ENCODE measurements at places on chromosomes 6 and 20.

DNA sequence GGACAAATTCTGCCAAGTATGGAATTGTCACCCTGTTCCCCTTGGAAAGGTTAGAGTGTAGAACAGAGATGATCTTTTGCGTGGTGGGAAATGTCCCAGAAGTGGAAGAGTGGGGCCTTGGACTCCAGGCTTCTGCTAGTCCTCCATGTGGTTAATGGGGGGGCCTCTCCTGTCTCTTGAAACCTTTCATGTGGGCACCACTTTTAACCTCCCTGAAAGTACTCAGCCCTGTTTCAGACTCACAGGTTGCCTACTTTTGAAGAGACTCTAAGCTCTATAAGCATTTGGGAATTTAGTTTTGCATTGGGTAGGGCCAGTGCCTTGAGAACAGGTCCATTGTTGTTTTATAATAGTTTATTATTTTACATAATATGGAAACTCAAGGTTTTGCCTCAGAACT is 17.5 kb downstream of the RREB1 start:
- no peak for DNase-seq

DNA sequence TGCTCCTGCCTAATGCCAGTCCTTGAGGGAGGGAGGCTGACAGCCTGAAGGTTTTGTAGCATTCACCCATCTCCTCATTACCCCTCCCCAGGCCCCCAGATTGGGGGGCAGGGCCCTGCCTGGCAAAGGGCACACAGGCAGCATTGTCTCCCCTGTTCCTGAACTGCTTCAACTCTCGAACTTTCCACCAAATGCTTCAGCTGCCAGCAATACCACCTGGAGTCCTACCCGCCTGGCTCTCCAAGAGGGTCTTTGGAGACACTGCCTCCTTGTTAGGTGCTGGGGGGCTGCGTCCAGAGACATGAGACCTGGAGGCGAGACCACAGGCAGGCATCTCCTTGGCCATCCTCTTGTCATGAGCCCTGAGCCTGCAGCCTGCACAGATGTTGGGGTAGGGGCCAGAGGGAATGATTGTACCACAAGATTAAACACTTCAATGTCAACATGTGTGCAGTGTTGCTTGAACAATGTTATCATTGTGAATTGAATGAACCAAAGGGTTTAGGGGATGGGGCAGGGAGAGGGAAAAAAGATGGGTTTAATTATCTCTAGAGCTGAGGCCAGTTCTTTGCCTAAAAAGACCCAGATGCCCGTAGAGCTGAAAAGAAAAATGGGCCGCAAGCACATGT is 25.0 kb downstream of the BMP7 start:
- no peak for DNase-seq

- DNase-seq, result no peak
Observed at GRCh38 chr6:22027040-22027725, 269.7 kb downstream of the PRL start.

DNA sequence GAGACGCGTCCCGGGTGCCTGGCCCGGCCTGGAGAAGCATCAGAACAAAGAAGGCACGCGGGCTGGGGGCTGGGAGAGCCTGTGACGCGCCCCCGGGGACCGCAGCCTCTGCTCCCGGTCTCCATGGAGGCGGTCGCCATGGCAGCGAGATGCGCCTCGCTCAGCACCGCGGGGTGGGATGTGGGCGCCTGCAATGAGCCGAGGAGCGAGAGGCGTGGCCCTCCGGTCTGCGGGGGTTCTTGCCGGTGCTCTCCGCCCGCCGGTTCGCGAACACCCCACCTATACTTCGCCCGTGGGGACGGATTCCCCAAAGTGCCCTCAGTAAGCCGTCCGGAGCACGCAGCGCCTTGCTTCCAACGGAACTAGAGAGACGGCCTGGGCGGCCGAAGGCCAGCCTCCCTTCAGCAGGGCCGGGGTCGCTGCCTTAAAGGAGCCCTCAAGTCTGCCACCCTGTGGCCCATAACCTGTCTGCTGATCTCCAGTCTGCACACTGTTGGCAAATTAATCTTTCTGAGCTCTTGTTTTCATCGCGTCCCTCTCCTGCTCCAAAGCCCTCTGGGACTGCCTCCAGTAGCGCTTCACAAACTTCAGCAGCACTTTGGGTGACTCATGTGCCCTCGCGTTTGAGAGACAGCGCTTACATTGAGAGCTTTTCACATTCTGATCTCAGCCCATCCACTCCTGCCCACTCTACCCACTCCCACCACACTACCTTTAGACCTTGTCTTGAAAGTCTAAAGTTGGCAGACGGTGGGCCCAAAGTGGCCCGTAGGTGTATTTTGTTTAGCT is 983 bp upstream of the ADISSP start:
- peak; percentile 69 for DNase-seq

DNA sequence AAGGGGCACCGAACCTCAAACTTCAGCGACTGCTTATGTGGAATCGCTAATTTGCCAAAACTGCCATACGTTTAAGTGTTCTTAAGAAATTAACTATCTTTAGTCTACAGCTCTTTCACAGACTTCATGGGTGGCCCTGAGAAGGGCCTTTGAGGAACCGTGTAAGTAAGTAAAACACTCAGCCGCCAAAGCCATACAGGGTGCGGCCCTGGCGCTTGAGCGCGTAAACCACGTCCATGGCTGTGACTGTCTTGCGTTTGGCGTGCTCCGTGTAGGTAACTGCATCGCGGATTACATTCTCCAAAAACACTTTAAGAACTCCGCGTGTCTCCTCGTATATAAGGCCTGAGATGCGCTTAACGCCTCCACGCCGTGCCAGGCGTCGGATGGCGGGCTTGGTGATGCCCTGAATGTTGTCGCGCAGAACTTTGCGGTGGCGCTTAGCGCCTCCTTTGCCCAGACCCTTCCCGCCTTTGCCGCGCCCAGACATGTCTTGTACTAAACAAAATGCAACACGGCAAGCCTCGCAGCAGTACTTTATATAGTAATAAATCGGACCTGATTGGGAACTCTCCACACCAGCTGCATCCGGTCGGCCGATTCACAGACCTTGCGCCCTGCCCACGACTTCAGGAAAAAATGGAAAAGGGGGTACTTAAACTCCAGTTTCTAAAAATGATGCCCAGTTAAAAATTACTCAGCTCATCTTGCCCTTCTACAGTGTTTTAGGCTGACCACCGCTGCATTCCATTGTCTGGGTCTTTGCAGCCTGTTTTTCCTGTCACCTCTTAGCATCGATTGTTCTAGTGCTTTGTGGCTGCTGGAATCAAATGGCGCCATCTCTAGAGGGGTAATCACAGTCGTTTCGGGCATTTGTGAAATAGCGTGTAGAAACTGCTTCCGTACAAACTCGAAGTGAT is 38.9 kb downstream of the OR2B2 start:
- peak; percentile 58 for DNase-seq

- no peak for DNase-seq
Observed at GRCh38 chr20:3697588-3698305, 14.7 kb downstream of the SIGLEC1 start.

DNA sequence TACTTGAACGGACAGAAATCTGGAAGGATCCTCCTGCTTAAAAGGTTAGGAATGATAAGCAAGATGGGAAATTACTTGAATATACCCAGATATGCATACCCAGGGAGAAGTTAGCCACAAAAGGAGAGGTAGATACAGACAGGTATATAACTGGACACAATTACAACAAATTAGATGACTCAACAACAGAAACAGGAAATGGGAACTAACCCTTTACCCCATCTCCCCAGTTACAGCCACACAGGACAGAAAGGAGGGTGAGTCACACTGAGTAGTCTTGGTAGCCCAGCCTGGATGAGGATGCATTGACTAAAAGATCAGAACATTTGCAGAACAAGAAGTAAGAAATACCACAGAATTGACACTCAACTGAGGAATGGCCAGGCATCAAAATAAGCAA is 61.2 kb downstream of the C6orf52 start:
- DNase-seq, result no peak

DNA sequence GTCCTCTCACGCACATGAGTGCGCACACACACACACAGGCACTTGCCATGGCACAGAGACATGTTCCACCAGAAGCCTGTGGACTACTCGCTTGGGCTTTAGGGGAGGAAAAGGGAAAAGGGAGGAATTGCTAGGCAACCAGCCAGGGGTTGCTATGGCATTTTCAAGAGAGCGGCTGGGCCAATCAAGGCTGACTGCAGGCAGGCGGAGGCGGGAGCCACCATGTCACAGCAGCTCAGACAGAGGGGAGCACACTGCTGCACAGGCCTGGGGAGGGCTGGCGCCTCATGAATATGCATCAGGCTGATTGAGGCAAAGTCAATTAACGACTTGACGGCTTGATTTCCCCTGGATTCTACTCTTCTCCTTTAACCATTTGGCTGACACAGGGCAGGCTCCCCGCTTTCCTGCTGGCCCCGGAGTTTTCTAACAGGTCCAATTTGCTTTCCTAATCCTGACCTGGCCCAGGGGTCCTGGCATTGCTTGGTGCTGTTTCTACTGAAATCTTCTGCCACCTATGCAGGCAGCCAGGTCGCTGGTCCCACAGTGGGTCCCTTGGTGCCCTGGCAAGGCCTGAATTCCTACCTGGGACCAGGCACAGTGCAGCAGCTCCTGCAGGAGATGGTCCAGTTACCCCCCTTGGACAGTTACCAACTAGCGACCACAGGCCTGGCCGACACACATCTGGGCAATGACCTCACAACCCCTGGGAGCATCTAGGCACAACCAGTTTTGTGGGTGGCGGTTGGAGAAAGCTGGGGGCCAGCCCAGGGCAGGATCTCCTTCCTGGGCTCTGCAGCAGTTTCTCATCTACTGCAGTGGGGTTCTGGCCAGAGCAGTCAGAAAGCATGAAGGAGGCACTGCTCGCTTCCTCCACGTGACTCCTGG is 52.1 kb downstream of the YTHDF1 start:
- DNase-seq, result no peak

- DNase-seq, result no peak
Observed at GRCh38 chr6:108699290-108700041, 138.7 kb downstream of the FOXO3 start.

- no peak for DNase-seq
Observed at GRCh38 chr6:82085701-82086100, 161.8 kb downstream of the IBTK start.

DNA sequence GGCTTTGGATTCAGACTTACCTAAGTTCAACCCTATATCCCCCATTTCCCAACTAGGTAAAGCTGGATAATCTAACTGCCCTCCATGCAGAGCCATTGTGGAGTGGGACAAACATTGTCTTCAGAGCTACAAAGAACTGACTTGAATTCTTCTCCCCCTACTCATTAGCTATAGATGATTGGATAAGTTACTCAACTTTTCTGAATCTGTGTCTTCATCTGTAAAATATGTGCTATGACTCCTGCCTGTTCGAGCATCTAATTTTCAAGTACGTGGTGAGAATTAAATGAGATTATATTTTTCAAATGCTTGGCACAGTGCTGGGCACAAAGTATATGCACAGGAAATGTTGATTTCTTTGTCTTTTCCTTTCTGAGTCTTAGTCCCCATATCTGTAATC is 240.3 kb upstream of the TCF21 start:
- DNase-seq, result no peak

DNA sequence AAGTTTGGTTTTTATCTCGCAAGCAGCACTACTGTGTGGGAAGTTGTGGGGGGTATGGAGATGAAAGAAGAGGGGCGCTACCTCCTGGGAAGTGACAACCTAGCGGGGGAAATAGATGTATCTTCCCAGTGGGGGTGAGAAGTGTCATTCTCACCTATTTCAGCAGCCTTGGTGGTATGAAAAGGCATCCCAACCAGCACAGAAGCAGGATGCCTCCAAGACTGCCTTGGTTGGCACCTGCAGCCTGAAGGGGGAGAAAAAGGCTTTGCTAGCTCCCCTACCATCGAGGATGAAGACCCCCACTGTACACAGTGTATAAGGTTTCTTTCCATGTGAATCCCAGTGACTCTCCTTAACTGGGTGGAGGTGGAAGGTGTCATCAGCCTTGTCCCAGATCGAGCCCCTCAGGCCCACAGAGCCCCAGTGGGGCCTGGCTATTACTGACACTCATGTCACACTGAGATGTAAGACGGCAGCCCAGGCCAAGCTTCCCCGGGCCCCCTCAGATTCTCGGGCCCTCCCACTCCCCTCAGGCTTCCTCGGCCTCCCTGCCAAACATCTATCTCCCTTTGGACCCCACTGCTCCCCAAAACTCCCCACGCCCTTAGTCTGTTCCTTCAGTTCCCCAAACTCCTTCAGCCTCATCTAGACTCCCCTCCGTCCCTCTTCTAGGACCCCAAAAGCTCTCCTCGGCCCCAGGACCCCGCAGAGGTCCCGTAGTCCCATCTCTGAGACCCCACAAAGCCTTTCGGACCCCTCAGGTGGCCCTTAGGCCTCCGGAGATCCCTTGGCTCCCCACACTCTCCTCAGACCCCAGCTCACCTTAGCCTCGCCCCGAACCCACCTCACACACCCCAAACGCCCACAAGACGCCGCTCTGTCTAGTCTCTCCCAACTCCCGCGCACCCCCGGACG is 688 bp downstream of the COMMD7 start:
- DNase-seq, result no peak

DNA sequence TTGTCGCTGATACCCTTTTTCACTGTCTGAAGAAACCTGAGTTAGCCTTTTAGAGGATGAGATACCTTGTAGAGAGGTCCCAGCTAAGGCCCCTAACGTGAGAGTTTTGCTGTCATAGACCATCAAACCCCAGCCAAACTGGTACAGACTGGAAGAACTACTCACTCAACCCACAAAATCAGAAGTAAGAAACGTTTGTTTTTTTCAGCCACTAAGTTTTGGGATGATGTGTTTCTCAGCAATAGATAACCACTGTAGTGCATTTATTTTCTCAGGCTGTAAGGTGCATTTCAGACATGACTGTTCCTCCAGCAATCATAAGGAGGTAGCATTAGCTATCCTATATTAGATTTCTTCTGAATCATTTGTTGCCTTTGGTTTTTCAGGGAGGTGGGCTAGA is 407.3 kb upstream of the FLRT3 start:
- no peak for DNase-seq

DNA sequence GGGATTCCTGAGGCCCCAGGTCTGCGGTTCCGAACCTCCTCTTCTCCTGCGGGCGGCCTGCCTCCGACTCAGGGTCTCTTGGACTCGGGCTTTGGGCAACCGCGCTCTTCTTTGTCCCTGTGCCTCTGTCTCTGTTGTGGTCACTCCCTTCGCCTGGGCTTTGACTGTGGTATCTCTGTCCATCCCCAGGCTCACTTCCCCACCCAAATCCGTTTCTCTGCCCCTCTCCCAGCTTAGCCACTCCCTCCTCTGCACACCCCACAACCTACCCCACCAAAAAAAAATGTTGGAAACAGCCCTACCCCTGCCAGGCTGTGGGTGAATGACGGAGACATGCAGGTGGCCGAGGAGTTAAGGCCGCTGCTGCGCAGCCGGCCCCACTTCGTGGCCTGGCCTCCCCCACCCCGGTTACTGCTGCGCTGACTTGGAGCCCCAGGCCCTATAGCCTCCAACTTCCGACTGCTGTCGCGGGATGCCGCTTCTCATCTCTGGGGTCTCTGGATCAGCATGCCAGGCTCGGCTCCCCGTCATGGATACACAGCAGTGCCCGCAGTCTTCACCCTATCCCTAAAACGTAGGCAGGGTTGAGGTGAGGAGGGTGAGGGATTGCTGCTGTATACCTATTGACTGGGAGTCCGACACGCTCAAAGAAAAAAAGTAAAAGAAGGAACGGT is 2.7 kb upstream of the MAFB start:
- no peak for DNase-seq

- DNase-seq, result no peak
Observed at GRCh38 chr20:2312876-2313275, 17.1 kb downstream of the TGM3 start.
